ENCODE measurements at places on chromosomes 2 and 18.
A peak's percentile ranks its signal among the peaks of the same experiment; 100 is the strongest.

DNA sequence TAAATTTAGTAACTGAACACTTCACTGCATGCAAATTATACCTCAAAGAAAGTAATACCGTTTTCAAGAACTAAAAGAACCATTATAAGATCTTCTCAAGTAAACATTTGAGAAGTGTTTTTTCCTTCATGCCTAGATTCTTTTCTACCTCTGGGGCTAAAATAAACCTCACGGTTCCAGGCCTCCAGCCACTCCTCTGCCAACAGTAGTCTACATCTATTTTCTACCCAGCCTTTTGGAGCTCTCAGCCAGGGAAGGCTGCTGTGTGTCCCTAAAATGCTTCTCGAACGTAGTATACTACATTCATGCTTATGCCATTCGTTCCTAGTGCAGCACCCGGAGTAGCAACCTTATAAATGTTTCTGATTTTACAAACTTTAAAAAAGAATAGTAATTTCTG, 219.7 kb downstream of the AFF3 start:
- no peak for DNase-seq

DNA sequence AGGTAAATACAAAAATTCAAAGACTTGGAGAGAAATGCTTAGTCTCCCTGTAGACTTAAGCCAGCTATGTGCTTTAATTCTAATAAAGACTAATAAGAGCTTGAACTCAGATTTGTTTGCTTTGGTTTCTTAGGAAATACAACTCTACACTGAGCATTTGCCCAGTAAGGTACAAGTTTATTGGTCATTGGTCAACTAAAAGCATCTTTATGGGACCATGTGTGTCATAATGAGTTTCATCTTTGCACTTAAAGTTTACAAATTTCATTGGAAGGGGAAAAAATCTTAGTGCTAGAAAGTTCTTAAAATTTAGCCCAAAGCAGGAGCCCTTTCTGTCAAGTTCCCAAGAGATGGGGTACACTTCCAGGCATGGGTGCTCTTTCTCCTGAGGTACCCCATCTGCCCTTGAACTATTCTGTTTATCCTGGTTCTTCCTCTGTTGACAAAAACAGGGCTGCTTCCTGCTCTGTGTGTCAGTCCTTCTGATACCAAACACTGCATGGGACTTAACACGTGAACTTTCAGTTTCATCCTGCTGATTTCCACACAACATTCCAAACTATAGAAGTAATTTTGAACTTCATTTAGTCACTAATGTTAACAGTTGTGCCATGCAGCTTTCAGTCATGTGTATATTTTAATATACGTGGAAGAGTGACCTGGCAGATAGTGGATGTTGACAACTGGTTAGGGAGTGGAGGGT, 200.2 kb downstream of the TPGS2 start:
- no peak for DNase-seq

- no peak for DNase-seq
Measured at GRCh38 chr2:63506320-63506719, 82.0 kb downstream of the WDPCP start.

DNA sequence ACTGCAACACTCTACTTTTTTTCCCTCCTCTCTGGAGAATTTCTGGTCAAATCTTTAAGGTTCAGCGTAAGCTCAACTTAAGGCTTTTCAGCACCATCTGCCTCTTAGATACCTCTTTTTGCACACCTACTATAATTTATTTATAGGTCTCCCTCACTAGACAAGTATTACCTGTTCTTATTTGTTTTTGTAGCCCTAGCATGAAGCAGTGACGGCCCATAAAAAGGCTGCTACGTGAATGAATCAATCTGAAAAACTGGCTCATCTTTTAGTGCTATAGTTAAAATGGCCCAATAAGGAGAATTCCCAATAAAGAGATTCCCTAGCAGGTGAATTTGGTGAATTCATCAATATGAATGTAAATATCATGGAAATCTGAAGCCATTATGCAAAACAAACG, 6.5 kb downstream of the RNF149 start:
- no peak for DNase-seq

DNA sequence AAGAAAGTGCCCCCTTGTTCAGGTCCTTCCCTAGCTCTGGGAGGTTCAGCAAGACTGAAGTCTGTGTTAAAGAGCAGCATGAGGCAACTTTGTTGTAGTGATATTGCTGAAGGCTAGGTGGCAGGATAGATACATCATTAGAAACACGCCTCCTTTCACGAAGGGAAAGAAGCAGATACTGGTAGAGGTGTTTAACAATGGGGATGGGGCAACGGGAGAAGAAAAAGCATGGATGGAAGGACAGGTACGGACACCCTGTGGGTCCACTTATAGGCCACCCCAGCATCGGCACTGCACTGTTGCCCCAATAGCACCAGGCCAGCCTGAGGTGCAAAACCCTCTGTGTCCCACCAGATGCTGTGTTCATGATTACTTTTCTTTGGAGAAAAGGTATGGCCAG, 3.5 kb upstream of the IGFBP5 start:
- no peak for DNase-seq

DNA sequence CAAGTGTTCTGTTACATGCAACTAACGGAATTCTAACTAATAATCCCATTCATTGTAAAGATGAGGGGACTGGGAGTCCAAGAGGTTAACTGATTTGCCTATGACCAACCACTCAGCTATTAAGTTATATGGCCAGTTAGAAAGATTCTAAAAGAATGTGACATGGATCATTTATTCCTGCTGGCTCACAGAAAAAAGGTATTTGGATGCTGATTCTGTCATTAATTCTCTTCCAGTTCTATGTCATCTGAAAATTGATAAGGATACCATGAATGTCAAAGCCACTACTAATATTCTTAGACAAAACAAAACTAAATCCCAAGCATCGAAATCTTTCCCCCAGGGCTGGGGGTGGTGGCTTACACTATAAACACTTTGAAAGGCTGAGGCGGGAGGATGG, 41.2 kb upstream of the GORASP2 start:
- no peak for DNase-seq

DNA sequence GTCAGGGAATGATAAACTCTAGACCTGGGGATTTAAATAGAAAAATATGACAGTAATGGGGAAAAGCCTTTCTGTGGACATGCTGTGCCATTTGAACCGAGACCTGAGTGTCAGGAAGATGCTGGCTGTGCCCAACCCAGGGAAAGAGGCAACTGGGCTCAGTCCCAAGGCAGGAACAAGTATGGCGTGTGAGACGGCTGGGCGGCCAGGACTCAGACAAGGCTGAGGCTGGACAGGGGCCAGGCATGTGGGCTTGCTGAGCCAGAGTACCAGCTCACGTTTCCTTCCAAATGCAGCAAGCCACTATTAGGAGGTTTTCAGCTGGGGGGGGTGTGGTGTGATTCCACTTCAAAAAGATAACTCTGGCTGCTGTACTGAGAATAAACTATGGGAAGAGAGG, 92.4 kb downstream of the INPP5D start:
- peak; percentile 83 for DNase-seq

DNA sequence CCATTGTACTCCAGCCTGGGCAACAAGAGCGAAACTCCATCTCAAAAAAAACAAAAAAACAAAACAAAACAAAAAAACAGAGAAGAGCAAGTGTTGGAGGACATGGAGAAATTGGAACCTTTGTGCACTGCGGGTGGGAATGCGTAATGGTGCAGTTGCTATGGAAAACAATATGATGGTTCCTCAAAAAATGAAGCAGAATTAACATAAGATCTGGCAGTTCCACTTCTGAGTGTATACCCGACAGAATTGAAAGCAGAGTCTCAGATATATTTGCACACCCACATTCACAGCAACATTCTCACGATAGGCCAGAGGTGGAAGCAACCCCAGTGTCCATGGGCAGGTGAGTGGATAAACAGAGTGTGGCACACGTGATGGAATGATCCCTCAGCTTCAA, 11.0 kb upstream of the RALB start:
- DNase-seq = no peak

- DNase-seq = no peak
Measured at GRCh38 chr2:43033466-43034241, 192.8 kb downstream of the ZFP36L2 start.

DNA sequence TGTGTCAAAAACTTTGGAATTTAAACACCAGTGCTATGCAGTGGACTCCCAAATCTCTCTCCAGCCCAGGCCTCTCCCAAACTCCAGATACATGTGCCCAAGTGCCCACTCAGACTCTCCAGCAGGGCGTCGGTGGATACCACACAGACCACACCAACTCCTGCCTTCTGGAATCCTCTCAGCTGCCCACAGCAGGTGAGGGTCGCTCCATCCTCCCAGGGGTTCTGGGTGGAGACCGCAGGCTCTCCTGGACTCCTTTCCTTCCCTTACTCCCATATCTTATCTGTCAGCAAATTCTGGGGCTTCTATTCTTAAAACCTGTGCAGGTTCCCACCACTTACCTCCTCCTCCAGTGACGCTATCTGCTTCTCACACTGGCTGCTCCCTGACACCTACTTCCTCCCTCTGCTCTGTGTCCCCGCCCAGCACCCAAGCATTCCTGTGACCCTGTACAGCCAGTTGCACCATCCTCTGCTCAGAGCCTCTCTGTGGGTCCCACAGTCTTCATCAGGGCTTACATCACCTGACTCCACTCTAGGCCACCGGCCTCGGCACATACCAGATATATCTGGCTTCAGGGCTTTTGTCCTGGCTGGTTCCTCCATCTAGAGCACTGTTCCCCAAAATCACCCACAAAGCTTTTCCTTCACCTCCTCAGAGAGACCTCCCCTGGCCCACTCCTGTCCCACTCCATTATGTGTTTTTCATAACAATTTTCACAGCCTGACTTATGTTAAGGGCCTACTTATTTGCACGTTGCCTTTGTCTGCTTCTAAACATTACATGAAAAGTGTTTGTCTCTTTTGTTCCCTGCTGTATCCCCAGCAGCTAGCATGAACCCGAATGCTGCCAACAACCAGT, 2.6 kb upstream of the IMP4 start:
- DNase-seq = no peak

GRCh38 chr2:437756-438393, 150.0 kb upstream of the ALKAL2 start:
- DNase-seq = no peak

DNA sequence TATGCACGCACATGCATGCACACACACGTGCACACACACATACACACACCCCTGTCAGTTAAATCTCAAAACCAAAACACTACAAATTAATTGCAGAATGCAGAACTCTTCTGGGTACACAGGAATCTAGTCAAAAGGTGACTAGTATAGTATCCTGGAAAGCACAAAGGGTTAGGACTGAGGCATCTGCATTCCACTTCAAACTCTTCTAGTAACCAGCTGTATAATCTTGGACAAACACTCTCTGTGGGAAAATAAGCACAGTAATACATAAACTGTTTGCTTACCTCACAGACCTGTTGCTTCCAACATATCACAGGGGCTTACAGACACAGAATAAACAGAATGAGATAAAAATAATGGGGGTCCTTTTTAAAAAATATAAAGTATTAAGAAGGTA, 49.1 kb downstream of the TTC21B start:
- DNase-seq = no peak

- DNase-seq = no peak
Measured at GRCh38 chr2:177037569-177037968, 175.0 kb upstream of the HNRNPA3 start.

GRCh38 chr2:109189751-109190150, 60.7 kb downstream of the SH3RF3 start:
- no peak for DNase-seq

- DNase-seq = no peak
Measured at GRCh38 chr18:63182310-63182772, 137.2 kb downstream of the BCL2 start.

GRCh38 chr18:37778417-37779165, 213.0 kb upstream of the CELF4 start:
- peak; percentile 45 for DNase-seq

DNA sequence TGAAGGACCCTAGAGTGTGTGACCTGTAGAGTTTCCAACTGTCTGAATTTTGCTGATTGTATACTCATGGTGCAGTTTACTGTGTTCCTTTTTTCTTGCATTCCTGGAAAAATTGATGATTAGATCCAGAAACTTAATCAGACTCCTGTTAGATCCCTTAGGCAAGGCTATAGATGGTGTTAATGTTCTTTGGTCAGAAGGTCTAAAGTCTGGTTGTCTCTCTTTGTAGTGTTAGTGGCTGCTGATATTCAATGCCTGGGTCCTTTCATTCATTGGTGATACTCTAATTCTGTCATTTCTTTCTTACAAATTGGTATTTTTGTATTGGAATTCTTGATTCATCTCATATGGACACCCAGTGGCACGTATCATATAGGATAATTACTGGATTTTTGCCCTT, 6.3 kb downstream of the CCNT2 start:
- DNase-seq = no peak

- DNase-seq = no peak
Measured at GRCh38 chr2:34162231-34162630, 563.1 kb upstream of the FAM98A start.

GRCh38 chr18:77522051-77522675, 272.5 kb downstream of the GALR1 start:
- DNase-seq = no peak

GRCh38 chr2:192161656-192162290, 33.0 kb downstream of the TMEFF2 start:
- DNase-seq = no peak

- DNase-seq = no peak
Measured at GRCh38 chr2:156385242-156385641, 50.9 kb upstream of the GPD2 start.

GRCh38 chr2:140596447-140596846, 1534.4 kb downstream of the LRP1B start:
- no peak for DNase-seq

GRCh38 chr2:170084820-170085491, 93.0 kb upstream of the MYO3B start:
- no peak for DNase-seq

DNA sequence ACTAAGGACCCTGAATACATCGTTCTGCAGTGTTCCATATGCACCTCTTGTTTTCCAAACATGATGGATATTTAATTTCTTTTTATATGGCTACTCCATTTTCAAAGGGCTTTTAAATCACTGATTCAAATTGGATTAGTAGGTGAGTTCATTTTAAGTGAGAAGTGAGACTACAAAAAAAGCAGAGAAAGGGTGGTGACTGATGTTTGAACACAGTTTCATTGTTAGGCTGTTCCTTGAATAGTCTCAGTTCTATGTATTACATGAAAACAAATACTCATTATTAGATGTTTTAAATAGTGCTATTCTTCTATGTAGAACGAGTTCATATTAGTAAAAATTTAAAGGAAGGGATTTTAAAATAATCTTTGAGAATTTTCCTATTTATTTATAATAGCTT, 72.7 kb upstream of the STON1 start:
- no peak for DNase-seq

- DNase-seq = no peak
Measured at GRCh38 chr2:101197814-101198213, 46.6 kb upstream of the TBC1D8 start.

DNA sequence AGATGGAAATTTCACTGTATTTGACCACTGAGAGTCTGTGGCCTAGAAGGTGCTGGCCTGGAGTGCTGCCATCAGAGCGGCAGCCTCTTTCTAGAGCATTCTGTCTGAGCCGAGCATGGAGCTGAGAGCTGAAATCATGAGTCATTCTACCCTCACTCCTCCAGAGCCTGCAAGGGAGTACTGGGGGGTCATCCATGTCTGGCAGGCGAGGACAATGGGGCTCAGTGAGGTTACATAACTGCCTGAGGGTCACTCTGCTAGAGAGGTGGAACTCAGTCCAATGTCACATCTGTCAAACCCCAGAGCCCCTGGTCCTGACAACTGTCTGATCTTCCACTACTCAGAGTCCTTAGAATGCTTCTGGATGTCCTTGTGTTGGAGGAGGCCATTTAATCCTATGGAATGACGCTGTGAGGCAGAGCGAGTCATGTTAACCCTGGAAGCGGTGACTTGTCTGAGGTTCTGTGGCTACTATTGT, 65.3 kb downstream of the HAUS1 start:
- no peak for DNase-seq

- no peak for DNase-seq
Measured at GRCh38 chr2:186551323-186552050, 38.4 kb upstream of the ITGAV start.

GRCh38 chr2:75627902-75628504, 18.6 kb upstream of the MRPL19 start:
- peak; percentile 56 for DNase-seq
